ENCODE measurements at places on chromosomes 12 and 14.

DNA sequence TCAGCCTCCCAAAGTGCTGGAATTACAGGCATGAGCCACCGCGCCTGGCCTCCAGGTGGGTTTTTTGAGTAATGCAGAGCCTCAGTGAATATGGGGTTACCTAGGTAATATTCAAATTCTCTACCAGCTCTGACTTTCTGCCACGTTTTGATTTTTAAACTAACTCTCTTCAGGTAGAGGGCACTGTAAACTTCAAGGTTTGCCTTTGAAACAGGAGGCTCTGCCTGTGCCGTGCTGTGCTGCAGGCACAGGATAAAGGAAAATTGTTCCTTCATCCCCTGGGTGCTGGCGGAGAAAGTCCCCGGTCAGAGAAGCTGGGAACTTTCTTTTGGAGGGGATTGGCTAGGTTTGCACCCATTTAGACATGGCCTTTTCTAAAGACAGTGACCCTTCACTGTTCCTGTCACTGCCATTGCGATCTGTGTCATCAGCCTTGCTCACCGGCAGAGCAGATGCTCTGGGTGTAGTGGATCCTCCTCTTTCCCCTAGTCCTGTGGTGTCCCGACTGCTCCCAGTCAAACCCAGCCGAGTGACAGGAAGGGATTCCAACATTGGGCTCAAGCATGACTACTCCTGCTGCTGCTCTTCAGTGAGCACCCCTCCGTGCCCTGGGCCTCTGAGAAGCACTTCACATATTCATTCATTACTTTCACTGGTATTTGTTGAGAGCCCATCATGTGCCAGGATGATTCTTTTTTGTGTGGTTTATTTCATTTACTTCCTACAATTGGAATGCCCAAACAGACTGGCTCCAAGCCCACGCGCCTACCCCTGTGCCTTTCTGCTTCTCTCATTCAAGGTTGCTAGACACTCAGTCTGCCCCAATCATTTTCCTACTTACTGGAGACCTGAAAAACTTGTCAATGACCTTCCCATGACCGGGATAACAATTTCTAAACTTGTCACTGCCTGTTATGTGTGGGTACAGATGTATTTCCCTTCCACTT lies 103.6 kb downstream of the TMEM30B start:
- DNase-seq: no peak

GRCh38 chr12:29448157-29448556 lies 49.3 kb downstream of the OVCH1 start:
- no peak for DNase-seq

- DNase-seq: no peak
Measured at GRCh38 chr14:104085032-104085888, at the start of gene ASPG. TSS of gene ASPG (plus strand) at chr14:104085700. CDS start at chr14:104085771, 71 bp downstream.

DNA sequence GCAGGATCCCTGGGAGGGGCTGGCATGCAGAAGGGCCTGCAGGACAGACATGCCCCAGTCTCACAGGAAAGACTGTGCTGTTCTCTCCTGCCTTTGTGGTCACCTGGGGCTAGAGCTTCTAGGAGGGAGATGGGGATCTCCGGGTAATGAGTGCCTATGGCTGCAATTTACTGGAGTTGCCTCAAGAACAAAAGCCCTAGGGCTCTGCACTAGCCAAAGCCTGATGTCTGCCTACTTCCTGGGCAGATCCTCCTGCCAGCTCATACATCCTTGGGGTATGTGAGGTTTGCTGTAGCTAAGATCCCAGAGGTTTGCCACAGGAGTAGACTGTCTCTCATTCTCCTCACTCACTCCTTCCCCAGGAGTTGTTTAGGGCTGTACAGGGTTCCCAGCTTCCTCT lies 106.9 kb upstream of the PPFIA2 start:
- no peak for DNase-seq

GRCh38 chr12:75747572-75748021 lies 236.2 kb upstream of the KRR1 start:
- peak; percentile 75 for DNase-seq

GRCh38 chr14:99195602-99196309 lies 76.2 kb downstream of the BCL11B start:
- DNase-seq: no peak

All from HFFc6 (cell line).